Natural killer cell (primary cell): ENCODE measurements at places on chromosomes 16 and 17. TPM values are rescaled to one million over a fixed set of nuclear protein-coding genes. Genes with fewer than 3 reads are reported as not detected.

DNA sequence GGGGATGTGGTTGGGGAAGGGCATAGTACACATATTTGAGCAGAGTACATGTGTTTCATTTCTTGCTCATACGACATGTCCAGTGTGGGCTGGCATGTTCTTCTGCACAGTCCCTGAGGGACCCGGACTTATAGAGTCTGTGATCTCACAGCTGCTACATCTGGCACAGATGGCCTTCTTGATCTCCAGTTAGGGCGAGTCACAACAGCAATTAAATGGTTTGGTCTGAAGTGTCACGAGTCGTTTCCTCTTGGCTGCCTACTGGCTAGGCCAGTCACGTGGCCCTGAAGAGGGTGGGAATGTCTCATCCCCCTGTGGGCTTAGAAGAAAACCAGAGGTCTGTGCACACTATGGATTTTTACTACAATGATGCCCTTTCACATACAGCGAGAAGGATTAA lies 443.6 kb downstream of the WWOX start:
- no peak for DNase-seq

GRCh38 chr17:55466671-55467070 lies 44.6 kb downstream of the SMIM36 start:
- DNase-seq = no peak

- no peak for DNase-seq
These were observed 644 bp upstream of the RHOT1 start for GRCh38 chr17:32141679-32142037.

GRCh38 chr16:88970539-88971065 lies 6.4 kb downstream of the CBFA2T3 start:
- DNase-seq = no peak

- no peak for DNase-seq
These were observed 24.2 kb downstream of the IGSF6 start for GRCh38 chr16:21628121-21628726.

DNA sequence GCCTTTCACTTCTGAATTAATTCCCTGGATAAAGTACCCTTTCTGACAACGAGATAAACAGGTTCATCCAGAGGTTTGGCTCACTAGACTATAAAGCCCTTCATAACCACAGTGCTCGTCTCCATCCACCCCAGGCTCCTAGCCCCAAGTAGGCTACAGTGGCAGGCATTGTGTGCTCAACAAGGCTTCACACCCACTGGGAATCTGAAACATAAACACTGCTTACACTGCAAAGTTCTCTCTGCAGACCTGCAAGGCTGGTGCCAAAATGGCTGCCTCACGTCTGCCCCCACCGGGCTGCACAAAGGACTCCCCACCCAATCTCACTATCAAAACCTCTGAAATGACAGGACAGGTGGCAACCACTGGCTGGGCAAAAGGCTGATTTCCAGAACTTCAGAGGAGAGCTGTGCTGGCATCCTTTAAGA lies 5.1 kb upstream of the HLF start:
- DNase-seq = no peak

DNA sequence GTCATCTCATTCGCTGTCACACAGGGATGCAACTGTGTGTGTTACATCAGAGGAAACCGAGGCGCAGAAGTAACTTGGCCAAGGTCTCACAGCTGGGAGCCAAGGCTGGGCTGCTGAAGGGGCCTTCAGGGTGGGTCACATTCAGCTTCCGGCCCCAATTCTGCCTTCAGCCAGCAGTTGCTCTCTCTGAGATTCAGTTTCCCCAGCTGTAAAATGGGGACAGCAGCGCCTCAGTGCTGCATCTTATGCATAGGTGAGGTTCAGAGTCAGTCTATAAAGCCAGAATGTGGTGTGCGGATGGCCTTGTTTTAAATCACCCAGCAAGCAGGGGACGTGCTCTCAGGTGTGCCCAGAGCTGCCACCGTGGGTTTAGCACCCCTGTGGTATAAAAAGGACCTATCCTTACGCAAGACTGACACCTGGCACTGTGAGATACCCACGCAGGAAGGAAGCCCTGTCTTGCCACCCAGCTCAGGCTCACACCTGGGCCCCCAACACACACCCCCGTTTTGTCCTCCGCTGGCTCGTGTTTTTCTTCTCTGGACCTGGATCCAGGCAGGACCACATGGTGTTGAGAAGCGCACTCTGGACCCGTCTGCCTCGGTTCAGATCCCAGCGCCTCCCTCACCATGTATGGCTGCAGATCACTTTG lies 94.6 kb upstream of the GSE1 start:
- peak; percentile 28 for DNase-seq

- no peak for DNase-seq
These were observed 17.7 kb downstream of the SGCA start for GRCh38 chr17:50183421-50183994.

- DNase-seq = no peak
These were observed 30.0 kb upstream of the CLEC18A start for GRCh38 chr16:69921127-69921526.

DNA sequence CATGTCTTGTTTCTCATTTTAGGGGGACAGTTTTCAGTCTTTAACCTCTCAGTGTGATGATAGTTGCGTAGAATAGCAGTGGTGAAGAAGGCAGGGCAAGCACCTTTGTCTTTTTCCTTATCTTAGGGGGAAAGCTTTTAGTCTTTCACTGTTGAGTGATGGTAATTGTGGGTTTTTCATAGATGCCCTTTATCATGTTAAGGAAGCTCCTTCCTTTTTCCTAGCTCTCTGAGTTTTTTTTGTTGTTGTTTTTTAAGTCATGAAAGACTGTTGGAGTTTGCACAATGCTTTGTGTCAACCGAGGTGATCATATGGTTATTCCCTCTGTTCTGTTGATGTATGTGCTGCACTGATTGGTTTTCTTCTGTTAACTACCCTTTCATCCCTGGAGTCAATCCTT lies 15.7 kb downstream of the NOL11 start:
- DNase-seq = no peak

- DNase-seq = no peak
These were observed 47.3 kb downstream of the GDE1 start for GRCh38 chr16:19474617-19475016.

DNA sequence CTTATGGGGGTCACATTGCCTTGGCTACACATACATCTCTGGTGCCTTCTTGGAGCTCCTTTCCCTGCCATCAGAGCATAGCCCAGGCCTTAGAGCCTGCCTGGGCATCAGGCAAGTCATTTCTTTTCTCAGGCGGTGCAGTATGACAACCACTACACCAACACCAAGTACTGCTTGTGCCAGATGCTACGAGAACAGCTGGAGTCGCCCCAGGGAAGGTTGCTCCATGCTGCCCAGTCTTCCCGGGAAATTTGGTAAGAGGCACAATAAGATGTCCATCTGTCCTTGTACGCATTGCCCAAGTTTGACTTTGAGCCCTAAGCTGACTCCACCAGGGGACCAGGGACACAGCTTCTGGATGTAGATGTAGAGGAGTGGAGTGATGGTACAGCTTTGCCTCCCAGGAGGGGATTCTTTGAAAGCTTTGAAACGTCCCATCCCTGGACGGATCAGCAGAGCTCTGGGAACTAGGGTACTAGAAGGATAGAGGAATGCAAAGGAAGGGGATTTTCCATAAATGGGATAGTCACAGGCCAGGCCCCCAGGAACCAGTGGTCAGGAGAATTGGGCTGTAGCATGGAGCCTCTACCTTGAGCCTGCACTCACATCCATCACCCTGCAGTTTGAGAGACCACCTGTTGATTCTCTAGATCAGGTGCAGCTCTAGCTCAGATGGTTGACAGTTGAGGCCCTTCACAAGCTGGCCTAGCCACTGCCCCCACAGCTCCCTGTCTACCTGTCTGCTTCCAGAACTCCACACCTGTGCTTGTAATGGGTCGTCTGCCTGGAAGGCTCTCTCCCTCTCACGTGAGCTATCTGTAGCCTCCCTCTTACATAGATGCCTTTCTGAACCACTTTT lies 11.0 kb upstream of the NFATC3 start:
- DNase-seq = no peak

GRCh38 chr16:56866955-56867830 lies 2.2 kb downstream of the SLC12A3 start:
- no peak for DNase-seq

GRCh38 chr17:8019665-8020650 lies 17.5 kb downstream of the GUCY2D start:
- DNase-seq = no peak

DNA sequence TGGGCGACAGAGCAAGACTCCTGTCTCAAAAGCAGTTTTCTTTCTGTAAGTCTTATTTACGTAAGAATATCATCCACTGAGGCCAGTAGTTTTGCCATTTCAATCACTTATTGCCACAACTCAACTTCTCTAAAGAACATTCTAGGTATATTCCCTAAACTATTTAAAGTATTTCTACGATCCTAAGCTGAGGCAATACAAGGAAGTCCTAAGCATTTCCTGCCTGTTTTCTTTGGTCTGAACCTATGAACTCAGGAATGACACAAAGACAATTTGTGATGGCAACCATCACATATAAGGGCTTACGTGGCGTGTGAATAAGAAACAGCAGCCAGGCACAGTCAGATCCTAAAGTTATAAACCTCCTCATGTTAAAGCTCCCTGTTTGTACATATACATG lies 14.2 kb downstream of the USP36 start:
- no peak for DNase-seq

- no peak for DNase-seq
These were observed 59.4 kb downstream of the RTN4RL1 start for GRCh38 chr17:1965556-1966273.

Gene IL21R
- 45.7 TPM for total RNA-seq

Gene HBQ1
- total RNA-seq = not detected

Gene CD300H
- 0.90 TPM for total RNA-seq

Gene TXNL4B
- total RNA-seq = 12.1 TPM

Gene CMTM2
- total RNA-seq = 0.82 TPM

Gene ACSM3
- 4.4 TPM for total RNA-seq

Gene EMC8
- total RNA-seq = 26.4 TPM

Gene NPIPA3
- not detected for total RNA-seq
